ENCODE measurements at places on chromosomes 5 and 9. TPM values are rescaled to one million over a fixed set of nuclear protein-coding genes. Genes with fewer than 3 reads are reported as not detected.

The ST8SIA4 gene
- polyA plus RNA-seq = 0.35 TPM

The CANX gene
- 163 TPM for polyA plus RNA-seq

The PCDHA12 gene
- polyA plus RNA-seq = 5.1 TPM

The PCDHGC3 gene
- polyA plus RNA-seq = 13.8 TPM

The ADGRD2 gene
- 0.89 TPM for polyA plus RNA-seq

The FOXD4L5 gene
- polyA plus RNA-seq = not detected

The EXOSC3 gene
- 149 TPM for polyA plus RNA-seq

The LRRC26 gene
- 4.3 TPM for polyA plus RNA-seq

The OR1N1 gene
- polyA plus RNA-seq = not detected

The TAF1L gene
- polyA plus RNA-seq = not detected

The TTF1 gene
- polyA plus RNA-seq = 22.4 TPM

The FEM1C gene
- polyA plus RNA-seq = 4.7 TPM

The ARRDC3 gene
- 8.5 TPM for polyA plus RNA-seq

The RGP1 gene
- 2.8 TPM for polyA plus RNA-seq

The SREK1IP1 gene
- 137 TPM for polyA plus RNA-seq

The SNCB gene
- polyA plus RNA-seq = 13.8 TPM

The CDHR2 gene
- 0.17 TPM for polyA plus RNA-seq

The C5orf58 gene
- polyA plus RNA-seq = 9.1 TPM

The PDCD1LG2 gene
- polyA plus RNA-seq = not detected

The INSYN2B gene
- not detected for polyA plus RNA-seq

The SLC4A9 gene
- polyA plus RNA-seq = not detected
